ENCODE measurements at places on chromosomes 4 and X. TPM values are rescaled to one million over a fixed set of nuclear protein-coding genes. Genes with fewer than 3 reads are reported as not detected.

The AKAP17A gene
- 48.7 TPM for polyA plus RNA-seq

The RNF212 gene
- polyA plus RNA-seq: 1.5 TPM

The CRLF2 gene
- polyA plus RNA-seq: not detected

The PFKFB1 gene
- 0.51 TPM for polyA plus RNA-seq

The VCX3A gene
- polyA plus RNA-seq: 0.87 TPM

The CTAG1B gene
- not detected for polyA plus RNA-seq

The SULT1E1 gene
- not detected for polyA plus RNA-seq

The CYTL1 gene
- not detected for polyA plus RNA-seq

The TENM3 gene
- polyA plus RNA-seq: 7.3 TPM

The FAM184B gene
- not detected for polyA plus RNA-seq

The S100G gene
- not detected for polyA plus RNA-seq

The SASH3 gene
- polyA plus RNA-seq: not detected

The ELOVL6 gene
- polyA plus RNA-seq: 21.3 TPM

The IRS4 gene
- polyA plus RNA-seq: 3.8 TPM

The BEX1 gene
- 1,035 TPM for polyA plus RNA-seq

The PF4V1 gene
- polyA plus RNA-seq: not detected

The BTK gene
- not detected for polyA plus RNA-seq

The SCML2 gene
- polyA plus RNA-seq: 14.7 TPM

The FAM114A1 gene
- polyA plus RNA-seq: 0.32 TPM
